Renal cortex interstitium (tissue), 15 donors: ENCODE measurements at places on chromosomes 1 and 21.

DNA sequence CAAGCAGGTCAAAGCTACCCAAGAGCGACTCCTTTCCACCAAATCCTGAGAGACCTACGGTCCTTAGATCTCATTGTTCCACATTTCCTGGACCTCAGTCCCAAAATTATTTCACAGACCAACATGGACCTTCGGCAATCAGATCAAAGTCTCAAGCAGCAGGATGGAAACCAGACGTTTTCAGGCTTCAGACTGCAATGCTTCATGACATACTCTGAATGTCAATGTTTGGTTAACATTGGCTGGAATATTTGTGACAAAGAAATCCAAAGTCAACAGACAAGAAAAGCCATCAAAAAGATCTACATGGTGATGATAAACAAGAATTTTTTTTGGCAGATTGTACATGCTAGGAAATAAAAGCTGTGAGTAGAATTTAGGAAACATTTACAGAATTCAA is 1057.3 kb downstream of the ADGRL2 start:
- DNase-seq = no peak

DNA sequence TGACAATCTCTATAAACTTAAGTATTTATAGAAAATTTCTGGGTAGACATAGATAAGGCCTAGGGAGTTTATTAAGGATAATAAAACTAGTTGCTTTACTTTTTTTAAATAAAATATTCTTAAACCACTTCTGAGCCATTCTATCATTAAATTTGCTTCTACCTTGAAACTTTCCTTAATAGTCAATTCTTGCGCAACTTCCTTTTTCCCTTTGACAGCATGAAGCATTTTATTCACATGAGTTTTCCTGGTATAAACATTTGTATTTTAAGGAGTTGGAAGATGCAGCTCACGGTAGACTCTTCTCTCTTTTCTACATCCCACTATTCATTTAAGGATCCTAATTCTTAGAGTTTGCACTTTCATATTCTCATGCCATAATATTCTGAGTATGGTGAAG is 75.8 kb upstream of the DPH5 start:
- DNase-seq = no peak

- DNase-seq = no peak
These were observed 36.9 kb upstream of the PSMG1 start for GRCh38 chr21:39220150-39220549.

DNA sequence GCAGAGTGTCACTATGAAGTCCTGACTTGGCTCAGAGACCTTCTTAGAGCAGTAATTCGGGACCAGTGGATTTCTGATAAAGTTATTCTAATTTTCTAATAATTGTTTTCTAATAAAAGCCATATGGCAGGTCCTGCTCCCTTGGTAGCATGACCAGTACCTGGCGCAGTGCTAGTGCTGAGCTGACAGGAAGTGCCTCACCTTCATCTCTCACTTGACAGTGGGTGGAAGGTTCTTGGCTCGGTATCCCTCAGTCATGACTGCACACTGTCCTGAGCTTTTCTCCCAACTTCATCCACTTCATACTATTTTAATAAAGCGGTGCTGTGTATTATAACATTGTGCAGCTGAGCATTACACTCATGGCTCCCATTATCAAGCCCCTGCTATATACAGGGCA is 14.1 kb downstream of the VANGL1 start:
- DNase-seq = no peak

GRCh38 chr1:181089017-181089675 is 646 bp downstream of the IER5 start:
- DNase-seq = no peak

- DNase-seq = no peak
These were observed 664 bp downstream of the FAM89A start for GRCh38 chr1:231039161-231040018.

DNA sequence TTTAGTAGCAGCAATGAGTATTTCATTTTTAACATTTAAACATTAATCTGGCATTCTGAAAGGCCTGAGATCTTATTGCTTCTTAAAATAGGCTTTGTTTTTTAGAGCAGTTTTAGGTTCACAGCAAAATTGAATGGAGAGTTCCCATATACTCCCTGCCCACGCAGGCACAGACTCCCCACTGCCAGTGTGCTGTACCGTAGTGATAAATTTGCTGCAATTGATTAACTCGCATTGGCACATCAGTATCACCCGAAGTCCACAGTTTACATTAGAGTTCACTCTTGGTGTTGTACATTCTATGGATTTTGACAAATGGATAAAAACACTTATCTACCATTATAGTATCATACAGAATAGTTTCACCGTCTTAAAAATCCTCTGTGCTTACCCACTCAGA is 71.8 kb upstream of the ERRFI1 start:
- DNase-seq = no peak

- DNase-seq = no peak
These were observed 75.0 kb downstream of the GALNT2 start for GRCh38 chr1:230141797-230142607.

DNA sequence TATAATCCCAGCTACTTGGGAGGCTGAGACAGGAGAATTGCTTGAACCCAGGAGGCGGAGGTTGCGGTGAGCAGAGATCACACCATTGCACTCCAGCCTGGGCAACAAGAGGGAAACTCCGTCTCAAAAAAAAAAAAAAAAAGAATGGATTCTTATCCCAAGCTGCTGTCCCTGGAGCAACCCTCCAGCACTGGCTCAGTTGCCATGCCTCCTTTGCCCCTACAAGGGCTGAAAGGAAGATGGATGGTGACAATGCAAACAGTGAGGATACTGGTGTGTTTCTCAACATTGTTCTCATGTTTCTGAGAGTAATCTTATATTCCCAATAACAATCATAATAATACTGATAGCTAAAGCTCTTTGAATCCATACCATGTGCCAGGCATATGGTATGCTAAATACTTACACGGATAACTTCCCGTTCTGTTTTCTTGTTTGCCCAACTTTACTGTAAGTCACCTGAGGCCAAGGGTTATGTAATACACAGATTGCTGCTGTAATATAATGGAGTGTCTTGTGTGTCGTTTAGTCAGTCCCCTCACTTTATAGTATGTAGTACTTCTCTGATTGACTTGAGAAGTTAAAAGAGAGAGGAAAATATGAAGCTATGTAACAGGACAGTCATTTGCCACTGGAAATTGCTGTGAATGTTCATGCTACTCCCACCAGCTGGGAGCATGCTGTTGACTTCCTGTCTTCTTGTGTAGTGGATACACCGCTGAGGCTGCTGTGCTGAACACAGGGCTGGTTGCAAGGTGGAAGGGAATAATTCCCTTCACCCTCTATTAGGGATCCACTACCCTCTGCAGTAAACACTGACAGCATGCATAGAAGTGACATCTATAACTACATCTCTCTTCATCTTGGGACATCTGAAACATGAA is 153.6 kb downstream of the CNIH3 start:
- DNase-seq = no peak

- DNase-seq = no peak
These were observed 61.0 kb downstream of the MATN1 start for GRCh38 chr1:30662291-30662840.

DNA sequence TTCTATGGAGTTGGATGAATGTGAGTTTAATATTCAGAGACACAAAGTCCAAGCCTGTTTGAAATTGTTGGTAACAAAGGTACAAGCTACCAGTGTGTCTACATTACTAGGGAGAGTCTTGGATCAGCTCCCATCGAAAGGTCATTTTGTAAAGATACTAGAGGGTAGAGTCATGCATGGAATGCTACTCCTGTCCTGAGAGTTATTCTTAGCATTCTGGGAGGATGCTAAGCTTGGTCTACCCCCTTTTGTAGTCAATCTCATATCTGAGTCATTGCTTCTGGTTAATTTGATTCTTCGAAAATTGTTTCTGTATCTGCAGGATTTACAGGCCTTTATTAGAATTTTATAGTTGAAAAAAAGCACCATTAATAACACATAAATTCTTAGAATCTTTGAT is 240.2 kb downstream of the ST6GALNAC3 start:
- DNase-seq = no peak

DNA sequence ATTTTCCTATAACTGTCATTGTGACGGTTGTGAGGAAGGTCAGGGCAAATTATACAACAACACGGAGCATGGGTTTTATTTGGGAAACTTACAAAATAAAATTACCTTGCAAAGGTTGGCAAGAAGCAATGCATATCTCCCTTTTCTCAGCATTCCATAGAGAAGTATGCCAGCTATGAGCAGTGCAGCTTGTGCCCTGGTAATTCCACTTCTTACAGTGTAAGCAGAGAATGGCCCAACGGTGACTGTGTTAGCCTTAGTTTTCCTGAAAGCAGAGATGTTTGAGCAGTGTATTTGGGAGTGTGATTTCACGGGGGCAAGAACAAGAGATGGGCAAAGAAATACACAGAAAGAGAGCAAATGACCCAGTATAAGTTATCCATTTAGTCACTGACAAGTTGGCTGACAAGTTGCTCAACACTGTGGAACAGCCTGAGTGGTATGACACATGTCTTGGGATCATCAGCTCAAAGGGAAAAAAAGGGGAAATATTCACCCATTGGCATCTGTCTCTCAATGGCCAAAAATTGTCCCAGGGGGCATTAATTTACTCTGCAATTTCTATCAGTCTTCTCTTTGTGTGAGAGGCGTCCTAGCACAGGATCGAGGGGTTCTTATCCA is 210.9 kb upstream of the NRIP1 start:
- DNase-seq = no peak

GRCh38 chr1:36710951-36711350 is 228.2 kb upstream of the CSF3R start:
- no peak for DNase-seq

- DNase-seq = no peak
These were observed 6.1 kb upstream of the PLA2G5 start for GRCh38 chr1:20063861-20064292.

DNA sequence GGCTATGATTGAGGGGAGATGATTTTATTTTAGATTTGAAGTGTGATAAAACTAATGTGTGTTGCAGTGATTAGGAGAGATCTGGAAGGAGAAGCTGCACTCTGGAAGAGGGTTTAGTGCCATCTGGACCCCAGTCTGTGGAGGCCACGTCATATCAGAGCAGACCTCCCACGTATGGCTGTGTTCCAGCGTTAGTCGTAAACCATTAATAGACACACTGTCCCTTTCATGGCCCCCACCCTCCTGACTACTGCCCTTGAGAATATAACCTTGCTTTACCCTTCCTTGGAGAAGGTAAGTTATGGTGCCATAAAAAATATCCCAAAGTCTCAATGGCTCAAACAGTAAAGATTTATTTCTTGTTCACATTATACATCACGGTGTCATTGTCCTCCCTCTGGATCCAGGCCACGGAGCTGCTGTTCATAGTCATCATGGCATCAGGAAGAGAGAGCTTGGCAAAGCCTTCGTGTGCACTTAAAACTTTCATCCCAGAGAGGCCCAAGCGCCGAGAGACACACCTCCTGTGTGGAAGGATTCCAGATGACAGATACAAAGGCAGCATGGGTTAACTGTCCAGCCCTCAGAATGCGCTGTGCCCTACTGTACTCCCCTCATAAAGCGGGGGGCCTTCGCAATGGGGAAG is 33.2 kb downstream of the RHOU start:
- no peak for DNase-seq

GRCh38 chr1:2532485-2533160 is 2.6 kb upstream of the HES5 start:
- no peak for DNase-seq

DNA sequence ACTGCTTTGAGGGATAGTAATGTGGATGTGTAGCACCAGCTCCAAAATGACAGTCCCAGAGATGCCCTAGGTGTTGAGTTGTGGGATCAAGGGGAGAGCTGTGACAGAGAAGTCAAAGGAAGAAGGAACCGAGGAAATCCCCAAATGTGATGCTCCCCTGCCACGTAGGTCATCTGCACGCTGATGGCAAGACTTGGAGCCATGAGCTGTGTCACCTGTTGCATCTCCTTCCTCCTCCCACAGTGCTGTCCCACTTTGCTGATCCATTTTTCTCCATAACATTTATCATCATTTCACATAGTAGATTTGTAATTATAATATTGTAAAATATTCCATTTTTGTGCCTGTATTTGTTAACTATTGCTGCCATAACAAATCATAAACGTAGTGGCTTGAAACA is 17.6 kb upstream of the RCAN1 start:
- DNase-seq = no peak

GRCh38 chr1:17601643-17602382 is 62.3 kb downstream of the ARHGEF10L start:
- DNase-seq = no peak

DNA sequence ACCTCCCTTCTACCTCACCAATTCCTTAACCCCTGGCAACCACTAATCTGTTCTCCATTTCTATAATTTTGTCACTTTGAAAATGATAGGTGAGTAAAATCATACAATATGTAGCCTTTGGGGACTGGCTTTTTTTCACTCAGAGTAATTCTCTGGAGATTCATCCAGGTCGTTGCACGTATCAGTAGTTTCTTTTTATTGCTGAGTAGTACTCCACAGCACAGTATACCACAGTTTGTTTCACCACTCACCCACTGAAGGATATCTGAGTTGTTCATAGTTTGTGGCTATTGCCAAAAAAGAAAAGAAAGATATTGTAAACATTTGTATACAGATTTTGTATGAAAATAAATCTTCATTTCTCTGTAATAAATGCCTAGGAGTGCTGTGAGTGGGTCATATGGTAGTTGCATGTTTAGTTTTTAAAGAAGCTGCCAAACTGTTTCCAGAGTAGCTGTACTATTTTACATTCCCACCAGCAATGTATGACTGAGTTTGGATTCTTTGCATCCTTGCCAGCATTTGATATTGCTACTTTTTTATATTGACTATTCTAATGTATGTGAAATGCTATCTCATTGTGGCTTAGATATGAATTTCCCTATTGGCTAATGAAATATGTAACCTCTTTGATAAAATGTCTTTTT is 3.7 kb downstream of the CHD1L start:
- no peak for DNase-seq

- DNase-seq = no peak
These were observed 38.9 kb downstream of the SDCCAG8 start for GRCh38 chr1:243294723-243295121.

- no peak for DNase-seq
These were observed 64.1 kb upstream of the TMPRSS15 start for GRCh38 chr21:18467715-18468114.

DNA sequence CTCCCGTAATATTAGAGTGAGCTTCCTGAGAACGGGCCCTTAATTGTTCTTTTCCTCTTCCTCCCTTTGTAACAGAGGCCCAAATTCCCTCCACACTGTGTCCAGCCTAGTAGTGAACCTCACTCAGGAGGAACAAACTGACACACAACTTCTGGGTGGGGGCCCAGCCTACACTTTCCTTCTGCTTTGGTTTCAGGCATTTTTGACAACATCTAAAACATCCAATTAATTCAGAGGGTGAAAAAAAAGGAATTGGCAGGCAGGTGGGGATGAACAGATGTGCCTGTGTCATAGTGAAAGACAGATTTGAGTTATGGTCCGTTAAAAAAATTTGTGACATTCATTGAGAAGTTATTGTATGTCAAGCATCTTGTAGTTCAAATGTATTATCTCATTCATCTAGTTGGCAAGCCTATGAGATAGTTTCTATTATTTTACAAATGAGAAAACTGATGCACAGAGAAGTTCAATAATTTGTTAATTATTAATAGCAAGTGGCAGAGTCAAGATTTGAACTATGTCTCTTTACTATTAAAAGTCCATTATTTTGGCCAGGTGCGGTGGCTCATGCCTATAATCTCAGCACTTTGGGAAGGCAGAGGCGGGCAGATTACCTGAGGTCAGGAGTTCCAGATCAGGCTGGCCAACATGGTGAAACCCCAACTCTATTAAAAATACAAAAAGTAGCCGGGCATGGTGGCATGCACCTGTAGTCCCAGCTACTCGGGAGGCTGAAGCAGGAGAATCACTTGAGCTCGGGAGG is 41.6 kb upstream of the LRIG2 start:
- DNase-seq = no peak

GRCh38 chr1:25053576-25054250 is 123.6 kb upstream of the RUNX3 start:
- DNase-seq = no peak
